ENCODE measurements at places on chromosomes 6 and 20. TPM values are rescaled to one million over a fixed set of nuclear protein-coding genes. Genes with fewer than 3 reads are reported as not detected.

Gene INSM1
- 3.0 TPM for total RNA-seq

Gene MUCL3
- 0.16 TPM for total RNA-seq

Gene CCR6
- total RNA-seq, result 1.3 TPM

Gene SASH1
- 22.4 TPM for total RNA-seq

Gene LTB
- not detected for total RNA-seq

Gene IL20RA
- 7.4 TPM for total RNA-seq

Gene SLC17A1
- total RNA-seq, result not detected

Gene MAPK13
- total RNA-seq, result 119 TPM

GRCh38 chr20:959996-960615 is 42.0 kb downstream of the RSPO4 start:
- no peaks in the 10 kb centered on the region for H3K4me1 ChIP-seq
- H3K4me3 ChIP-seq, result no peak overlapping the region
- H3K36me3 ChIP-seq, result no peaks in the 10 kb centered on the region

DNA sequence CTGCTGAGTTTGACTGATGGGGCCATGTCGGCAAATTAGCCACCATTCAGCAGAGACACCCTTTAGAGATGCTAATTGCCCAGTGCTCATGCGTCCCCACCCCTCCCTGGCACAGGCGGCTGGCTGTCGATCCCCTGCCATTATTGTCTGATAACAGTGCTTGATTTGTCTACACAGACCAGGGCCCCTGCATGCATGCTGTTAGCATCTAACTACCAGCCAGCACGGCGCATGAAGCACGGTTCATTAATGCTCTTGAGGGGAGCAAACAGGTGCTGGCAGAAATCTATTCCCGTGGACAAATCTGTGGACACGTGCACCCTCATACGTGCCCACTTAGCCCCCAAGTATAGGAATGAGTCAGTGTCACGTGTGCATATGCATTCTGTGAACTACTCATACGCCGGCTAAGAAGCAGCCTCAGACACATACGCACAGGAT is 32.2 kb downstream of the KCNB1 start:
- H3K27me3 ChIP-seq, result no peaks in the 10 kb centered on the region
- no peak overlapping the region for H3K27ac ChIP-seq
- H3K36me3 ChIP-seq, result no peaks in the 10 kb centered on the region
- DNase-seq, result no peak
- peaks cover 25% of the 10 kb centered on the region for H3K4me1 ChIP-seq

DNA sequence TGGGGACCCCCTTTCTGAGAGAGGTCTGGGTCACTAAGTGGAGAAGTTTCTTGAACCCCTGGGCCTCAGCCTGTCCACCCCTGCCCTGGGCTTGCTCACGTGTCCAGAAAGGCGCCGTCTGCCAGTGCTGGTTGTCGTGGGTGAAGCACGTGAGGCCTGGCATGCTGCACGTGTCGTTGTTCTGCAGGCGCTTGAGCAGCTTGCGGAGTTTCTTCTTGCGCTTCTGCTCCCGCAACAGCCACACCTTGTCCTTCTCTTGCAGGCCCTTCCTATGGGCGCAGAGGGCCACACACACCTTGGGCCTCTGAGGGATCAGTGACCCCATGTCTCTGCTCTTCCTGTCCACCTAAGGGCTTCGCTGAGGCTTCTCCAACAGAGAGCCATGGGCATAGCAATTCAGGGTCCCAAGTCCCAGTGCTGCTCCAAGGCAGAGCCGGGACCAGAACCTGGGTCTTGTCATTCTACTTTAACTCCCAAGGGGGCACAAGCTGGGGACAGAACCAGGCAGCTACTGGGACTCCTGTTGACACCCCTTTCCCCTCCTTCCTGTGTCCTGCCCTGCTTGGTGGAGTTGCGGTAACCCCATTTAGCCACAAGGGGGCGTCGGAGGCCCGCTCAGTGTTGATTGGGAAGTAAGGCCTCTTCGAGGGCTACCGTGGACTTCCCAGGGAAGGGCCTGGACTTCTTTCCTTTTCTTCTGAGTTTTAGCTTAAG is 121.8 kb downstream of the SULF2 start:
- H3K36me3 ChIP-seq, result no peaks in the 10 kb centered on the region
- DNase-seq, result peak; percentile 82
- no peak overlapping the region for H3K27ac ChIP-seq
- no peak overlapping the region for H3K4me3 ChIP-seq
- no peaks in the 10 kb centered on the region for H3K27me3 ChIP-seq

DNA sequence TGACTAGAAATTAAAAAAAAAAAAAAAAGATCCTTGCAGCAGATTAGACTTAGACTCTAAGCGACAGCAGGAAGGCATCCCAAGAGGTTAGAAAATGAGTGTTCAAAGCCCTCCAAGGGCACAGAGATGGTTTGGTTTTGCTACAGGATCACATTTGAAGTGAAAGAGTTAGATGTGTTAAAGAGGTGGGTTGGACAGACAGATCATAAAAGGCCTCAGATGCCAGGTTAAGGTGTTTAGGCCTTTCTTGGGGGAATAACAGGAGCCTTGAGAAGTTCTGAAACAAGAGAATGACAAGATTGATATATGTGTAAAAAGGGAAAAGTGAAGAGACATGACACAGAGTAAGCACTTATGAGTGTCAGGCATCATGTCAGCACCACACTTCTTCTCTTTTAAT is 107.5 kb downstream of the FYN start:
- H3K27me3 ChIP-seq, result no peaks in the 10 kb centered on the region
- H3K4me1 ChIP-seq, result peaks cover under 1% of the 10 kb centered on the region
- H3K4me3 ChIP-seq, result no peak overlapping the region
- no peaks in the 10 kb centered on the region for H3K36me3 ChIP-seq

GRCh38 chr6:4565301-4566250 is 210.6 kb upstream of the CDYL start:
- H3K36me3 ChIP-seq, result no peaks in the 10 kb centered on the region
- no peak overlapping the region for H3K4me3 ChIP-seq
- no peaks in the 10 kb centered on the region for H3K4me1 ChIP-seq
- H3K27ac ChIP-seq, result no peak overlapping the region
- DNase-seq, result no peak
- no peaks in the 10 kb centered on the region for H3K27me3 ChIP-seq

DNA sequence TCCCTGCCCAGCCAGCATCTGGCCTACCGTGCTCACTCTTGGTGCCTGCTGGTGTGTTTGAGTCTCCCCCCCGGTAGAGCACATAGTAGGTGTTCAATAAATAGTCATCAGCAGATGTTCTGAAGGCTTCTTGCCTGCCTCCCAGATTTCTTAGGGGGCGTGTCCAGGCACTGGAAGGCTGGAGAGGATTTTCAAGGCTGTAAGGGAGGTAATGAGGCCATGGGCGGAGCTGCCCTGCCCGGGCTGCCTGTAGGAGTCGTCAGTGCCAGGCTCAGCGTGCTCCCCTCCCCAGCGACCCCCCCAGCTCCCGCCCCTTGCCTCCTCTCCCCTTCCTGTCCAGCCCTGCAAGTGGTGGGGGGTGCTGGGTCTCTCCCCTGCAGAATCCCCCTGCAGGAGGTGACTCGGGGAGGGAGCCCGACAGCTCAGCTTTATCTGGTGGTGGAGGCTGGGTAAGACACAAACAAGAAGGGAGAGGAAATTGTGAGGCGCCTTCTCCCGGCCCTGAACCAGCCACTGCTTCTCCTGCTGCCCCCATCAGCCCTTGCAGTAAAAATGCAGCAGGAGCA is 55.9 kb downstream of the BCAS4 start:
- no peak overlapping the region for H3K27ac ChIP-seq
- H3K4me3 ChIP-seq, result no peak overlapping the region
- no peaks in the 10 kb centered on the region for H3K27me3 ChIP-seq
- peak; percentile 22 for DNase-seq

GRCh38 chr6:125287718-125288117 is 14.0 kb downstream of the HDDC2 start:
- no peak overlapping the region for H3K27ac ChIP-seq
- no peak for DNase-seq
- H3K4me3 ChIP-seq, result no peak overlapping the region
- no peaks in the 10 kb centered on the region for H3K27me3 ChIP-seq

DNA sequence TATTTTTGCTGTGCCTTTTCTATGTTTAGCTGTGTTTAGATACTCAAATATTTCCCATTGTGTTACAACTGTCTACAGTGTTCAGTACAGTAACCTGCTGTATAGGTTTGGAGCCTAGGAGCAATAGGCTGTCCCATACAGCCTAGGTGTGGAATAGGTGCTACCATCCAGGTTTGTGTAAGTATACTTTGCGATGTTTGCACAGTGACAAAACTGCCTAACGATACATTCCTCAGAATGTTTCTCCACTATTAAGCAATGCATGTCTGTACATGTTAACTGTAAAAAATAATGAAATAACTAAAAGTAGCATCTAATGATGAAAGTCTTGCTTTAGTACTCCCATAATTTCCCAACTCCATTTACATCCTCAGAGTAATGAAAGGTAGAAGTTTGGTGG is 46.0 kb downstream of the SERAC1 start:
- no peak overlapping the region for H3K27ac ChIP-seq
- no peaks in the 10 kb centered on the region for H3K27me3 ChIP-seq
- DNase-seq, result no peak
- H3K4me3 ChIP-seq, result no peak overlapping the region

GRCh38 chr20:17549131-17549530 is 18.0 kb upstream of the BFSP1 start:
- no peak for DNase-seq
- H3K4me3 ChIP-seq, result no peak overlapping the region
- no peaks in the 10 kb centered on the region for H3K36me3 ChIP-seq
- H3K27ac ChIP-seq, result no peak overlapping the region
- H3K4me1 ChIP-seq, result peaks cover 4% of the 10 kb centered on the region
- no peaks in the 10 kb centered on the region for H3K27me3 ChIP-seq

DNA sequence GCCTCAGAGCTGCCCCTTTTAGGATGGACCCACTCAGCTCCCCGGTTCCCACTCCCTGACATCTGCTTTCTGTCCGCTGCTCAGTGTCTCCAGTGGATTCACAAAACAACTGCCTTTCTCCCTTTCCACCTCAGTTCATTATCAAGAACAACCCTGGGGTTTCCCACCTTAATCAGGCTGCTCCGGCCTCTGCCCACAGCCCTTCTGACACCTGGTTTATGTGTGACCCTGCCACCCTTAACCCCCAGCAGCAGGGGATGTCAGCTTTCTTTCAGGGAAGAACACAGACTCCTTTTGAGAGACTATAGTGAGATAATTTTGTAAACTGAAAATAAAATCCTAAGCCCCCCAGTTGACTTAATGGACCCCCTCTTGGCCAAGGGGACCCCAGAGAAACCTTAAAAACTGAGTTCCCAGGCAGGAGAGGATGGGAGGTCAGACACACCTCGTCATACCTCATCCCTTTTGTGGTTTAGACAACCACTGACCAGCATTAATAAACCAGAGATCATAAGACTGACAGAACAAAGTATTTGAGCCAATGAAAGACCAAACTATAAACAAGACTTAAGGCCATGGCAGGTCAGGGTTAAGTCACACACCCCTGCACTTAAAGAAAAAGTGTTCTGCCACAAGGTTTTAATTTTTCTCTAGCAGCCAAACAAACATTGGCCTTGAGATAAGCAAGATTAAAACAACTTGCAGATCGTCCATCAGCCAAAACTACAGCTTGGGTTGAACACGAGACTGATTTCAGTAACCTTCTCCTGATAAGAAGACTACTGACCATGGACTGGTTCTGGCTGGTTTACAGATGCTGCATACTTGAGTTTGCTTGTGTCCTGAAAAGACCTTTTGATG is 42.4 kb upstream of the DDR1 start:
- H3K4me1 ChIP-seq, result no peaks in the 10 kb centered on the region
- no peaks in the 10 kb centered on the region for H3K36me3 ChIP-seq
- H3K27ac ChIP-seq, result no peak overlapping the region
- DNase-seq, result no peak
- no peak overlapping the region for H3K4me3 ChIP-seq

DNA sequence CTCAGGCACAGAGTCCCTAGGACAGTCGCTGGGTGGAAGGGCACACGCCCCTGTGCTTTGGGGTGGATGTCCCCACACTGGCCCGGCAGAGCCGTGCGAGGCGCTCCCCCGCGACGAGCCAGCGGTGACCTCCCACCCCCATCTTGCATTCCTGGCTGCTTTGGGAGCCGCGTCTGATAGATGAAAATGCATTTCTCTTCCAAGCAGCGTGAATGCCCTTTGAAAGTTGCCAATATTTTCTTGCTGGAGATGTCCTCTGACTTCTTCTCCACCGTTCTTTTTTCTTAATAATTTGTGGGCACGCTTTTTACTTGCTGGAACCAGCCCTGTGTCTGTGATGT is 29.9 kb downstream of the COL20A1 start:
- H3K4me3 ChIP-seq, result no peak overlapping the region
- no peaks in the 10 kb centered on the region for H3K36me3 ChIP-seq
- no peaks in the 10 kb centered on the region for H3K4me1 ChIP-seq
- no peak overlapping the region for H3K27ac ChIP-seq

All from transverse colon (tissue), 4 donors.